Mammary epithelial cell (primary cell): ENCODE measurements at places on chromosomes 1 and 21.
A peak's percentile ranks its signal among the peaks of the same experiment; 100 is the strongest.

DNA sequence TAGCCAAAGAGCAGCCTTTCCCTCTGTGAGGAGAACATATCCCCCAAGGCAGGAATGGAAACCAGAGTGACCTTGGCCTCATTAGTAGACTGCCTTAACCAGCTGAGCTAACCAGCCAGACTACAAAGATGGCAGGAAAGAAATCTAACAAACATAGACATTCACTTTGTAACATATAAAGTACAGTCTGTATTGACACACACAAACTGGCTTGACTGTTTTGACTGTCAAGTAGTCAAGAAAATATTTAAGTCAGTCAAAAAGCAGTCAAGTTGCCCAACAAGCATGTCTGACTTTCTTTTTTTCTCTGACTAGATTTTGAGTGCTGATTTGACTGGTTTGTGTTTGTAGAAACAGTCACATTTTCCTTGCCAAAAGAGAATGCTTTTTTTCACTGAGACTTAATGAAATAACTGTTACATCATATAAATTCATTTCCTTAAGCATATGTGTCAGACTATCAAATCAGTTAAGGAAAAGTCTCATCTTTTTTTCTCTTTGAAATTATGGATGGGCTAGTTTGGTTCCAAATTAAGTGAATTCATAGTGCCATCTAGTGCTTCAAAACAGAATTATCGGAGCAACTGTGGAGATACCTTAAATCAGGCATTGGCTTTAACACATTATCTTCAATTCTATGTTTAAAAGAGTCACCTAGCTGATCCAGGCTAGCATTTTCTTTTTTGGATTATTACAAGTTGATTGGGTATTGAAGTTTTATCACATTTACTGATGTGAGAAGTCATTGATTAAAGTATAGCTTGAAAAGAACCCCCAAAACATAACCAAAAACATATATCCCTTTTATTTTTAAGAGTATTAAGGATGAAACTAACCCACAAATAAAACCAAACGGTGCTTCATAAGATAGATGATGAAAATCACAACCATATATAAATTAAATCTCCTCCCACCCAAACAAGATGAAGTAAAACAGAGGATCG lies 75.0 kb downstream of the ATP6V1G3 start:
- peak; percentile 66 for DNase-seq

DNA sequence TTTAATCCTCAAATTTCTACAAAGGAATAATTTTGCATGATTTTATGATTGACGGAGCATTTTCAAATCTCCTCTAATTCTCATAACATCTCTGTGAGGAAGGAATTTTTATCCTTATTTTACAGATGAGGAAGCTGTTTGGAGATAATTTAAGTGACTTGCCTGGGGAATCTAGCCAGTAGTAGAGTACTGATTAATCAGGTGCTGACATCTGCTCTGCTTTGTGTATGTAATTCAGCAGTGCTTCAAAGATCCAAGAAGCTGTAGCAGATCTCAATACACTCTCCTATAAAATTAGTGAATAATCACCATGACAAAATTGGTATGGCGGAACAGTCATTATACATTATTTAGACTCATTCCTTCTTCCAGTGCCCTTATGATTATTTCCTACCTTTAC lies 46.0 kb downstream of the DPH5 start:
- DNase-seq, result no peak

DNA sequence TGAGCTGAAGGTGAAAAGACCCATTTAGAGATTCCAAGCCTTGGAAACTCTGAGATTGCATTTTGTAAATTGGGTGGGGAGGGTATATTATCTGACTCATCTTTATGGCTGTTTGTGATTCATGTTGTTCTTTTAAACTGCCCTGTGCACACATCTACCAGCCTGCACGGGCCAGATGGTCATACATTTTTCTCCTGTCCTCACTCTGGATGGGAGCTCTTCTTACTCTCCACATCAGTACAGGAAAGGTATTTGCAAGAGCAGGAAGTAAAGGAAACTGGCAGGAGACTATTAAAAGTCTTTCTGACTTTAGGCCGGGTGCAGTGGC lies 14.3 kb upstream of the NMNAT2 start:
- peak; percentile 64 for DNase-seq

GRCh38 chr1:11740258-11741192 lies 4.6 kb downstream of the AGTRAP start:
- DNase-seq, result no peak

GRCh38 chr1:20850021-20850420 lies 62.9 kb upstream of the HP1BP3 start:
- no peak for DNase-seq

DNA sequence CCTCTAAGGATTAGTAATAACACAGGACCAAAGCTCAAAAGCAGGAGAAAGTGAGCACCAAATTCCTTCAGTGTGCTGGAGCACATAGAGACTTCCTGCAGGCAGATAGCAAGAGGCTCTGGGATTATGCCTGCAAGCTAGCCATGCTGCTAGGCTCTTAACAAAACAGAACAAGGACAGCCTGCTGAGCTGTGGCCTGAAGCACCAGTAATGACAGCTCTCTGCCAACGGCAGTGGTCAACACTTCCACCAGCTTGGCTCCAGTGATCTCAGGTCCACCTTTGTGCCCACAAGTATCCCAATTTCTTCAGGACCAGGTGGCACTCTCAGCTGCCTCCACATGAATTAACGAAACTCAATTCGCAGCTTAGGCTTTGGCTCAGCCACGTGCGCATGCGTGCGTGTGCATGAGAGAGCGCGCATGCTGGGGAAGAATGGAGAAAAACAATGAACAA lies 64.2 kb downstream of the SLC45A1 start:
- no peak for DNase-seq

GRCh38 chr1:211939876-211940468 lies 95.4 kb downstream of the INTS7 start:
- no peak for DNase-seq

DNA sequence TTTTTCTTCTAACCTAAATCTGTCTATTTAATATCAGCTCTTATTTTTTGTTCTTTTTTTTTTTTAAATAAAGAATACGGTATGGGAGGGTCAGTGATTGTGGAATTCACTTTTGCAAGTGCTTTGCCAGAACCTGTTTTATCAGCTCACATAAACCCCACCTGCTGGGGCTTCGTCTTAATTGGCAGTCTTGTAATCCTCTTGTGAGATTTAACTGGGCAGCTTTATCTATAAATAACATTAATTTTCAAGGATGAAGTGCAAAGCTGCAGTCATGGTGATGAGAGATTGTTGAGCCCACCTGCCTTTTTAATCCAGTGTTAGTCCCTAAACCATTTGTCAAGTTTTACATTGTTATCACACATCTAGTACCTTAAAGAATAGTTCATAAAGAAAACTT lies 18.2 kb upstream of the PDC start:
- no peak for DNase-seq

- no peak for DNase-seq
These were observed 18.3 kb downstream of the CAPN2 start for GRCh38 chr1:223730479-223731132.

DNA sequence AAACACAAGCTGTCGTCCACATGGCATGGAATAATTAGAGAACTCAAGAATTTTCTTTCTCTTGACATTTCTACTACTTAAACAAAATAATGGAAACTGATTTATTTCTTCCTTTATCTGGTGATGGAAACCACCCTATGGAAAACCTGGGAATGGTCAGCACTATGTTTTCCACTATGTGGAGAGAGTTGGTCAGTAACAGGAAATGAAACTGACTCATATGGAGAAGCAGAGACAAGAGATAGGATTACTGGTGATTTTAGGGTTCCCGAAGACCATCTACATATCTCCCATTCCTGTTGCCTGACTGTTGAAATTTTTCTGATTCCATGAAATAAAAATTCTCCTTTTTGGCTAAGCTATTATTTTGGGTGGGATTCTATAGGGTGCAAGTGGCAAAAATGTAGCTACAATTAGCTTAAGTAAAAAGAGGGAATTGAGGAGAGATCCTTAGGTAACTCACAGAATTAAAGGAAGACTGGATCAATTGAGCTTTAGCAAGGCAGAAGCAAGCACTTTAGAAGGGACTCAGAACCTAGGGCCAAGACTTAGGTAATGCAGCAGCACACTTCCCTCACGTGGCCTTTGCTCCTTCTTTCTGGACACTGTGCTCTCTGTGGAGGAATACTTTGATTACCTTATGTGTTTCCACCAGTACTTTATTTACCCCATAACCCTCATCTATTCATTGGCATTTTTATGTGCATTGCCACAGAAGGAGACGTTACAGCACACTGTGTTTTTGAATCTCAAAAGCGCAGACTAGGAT lies 89.6 kb downstream of the LEPR start:
- no peak for DNase-seq

- no peak for DNase-seq
These were observed 24.4 kb downstream of the IQGAP3 start for GRCh38 chr1:156547982-156548381.

GRCh38 chr1:182301467-182302198 lies 90.0 kb downstream of the GLUL start:
- DNase-seq, result peak; percentile 80

DNA sequence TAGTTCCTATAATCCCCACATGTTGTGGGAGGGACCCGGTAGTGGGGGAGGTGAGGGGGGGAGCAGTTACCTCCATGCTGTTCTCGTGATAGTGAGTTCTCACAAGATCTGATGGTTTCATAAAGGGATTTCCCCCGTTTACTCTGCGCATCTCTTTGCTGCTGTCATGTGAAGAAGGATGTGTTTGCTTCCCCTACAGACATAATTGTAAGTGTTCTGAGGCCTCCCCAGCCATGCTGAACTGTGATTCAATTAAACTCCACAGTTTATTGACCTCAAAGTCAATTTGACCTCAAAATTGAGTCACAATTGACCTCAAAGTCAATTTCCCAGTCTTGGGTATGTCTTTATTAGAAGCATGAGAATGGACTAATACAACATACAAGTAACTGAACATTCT lies 19.7 kb downstream of the DPH5 start:
- no peak for DNase-seq

DNA sequence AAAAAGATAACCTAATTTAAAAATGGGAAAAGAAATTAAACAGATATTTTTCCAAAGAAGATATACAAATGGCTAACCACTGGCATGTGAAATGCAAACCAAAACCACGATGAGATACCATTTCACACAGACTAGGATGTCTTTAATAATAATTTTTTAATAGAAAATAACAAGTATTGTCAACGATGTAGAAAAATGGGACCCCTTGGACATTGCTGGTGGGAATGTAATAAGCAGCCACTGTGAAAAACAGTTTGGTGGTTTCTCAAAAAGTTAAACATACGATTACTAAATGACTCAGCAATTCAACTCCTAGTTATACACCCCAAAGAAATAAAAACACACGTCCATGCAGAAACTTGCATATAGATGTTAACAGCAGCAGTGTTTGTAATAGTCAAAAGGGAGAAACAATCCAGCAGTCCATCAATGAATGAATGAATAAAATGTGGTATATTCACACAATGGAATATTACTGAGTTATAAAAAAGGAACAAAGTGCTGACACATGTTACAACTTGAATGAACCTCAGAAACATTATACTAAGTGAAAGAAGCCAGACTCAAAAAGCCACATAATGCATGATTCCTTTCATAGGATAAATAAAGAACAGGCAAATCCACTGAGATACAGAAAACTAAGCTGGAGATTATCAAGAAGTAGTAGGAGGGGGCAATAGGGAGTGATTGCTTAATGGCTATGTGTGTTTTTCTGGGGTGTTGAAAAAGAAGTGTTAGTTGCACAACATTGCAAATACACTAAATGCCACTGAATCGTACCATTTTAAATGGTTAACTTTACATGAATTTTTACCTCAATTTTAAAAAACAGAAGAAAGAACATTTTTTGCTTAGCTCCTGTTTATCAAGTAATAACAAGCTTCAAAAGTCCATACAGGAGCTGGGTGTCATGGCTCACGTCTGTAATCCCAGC lies 4.1 kb downstream of the PPT1 start:
- DNase-seq, result no peak

- DNase-seq, result no peak
These were observed 125.1 kb downstream of the ETS2 start for GRCh38 chr21:38930853-38931252.

DNA sequence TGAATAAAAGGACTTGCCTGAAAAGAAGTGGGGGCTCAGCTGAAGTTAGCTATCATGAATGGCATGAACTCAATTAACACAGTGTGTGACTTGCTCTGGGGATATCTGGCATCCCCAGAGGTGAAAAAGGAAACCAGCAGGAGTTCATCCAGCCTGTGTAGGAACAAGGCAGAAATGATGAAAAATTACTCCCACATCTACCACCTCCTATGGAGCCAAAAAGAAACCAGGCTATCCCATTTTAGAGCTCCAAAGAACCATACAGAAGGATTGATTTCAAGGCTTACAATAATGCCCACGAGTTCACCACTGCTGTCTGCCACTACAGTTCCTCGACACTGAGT lies 25.3 kb downstream of the TP53BP2 start:
- no peak for DNase-seq

GRCh38 chr1:210292231-210292871 lies 36.4 kb upstream of the HHAT start:
- peak; percentile 26 for DNase-seq

- no peak for DNase-seq
These were observed 162.2 kb upstream of the LHX8 start for GRCh38 chr1:74971982-74972381.

DNA sequence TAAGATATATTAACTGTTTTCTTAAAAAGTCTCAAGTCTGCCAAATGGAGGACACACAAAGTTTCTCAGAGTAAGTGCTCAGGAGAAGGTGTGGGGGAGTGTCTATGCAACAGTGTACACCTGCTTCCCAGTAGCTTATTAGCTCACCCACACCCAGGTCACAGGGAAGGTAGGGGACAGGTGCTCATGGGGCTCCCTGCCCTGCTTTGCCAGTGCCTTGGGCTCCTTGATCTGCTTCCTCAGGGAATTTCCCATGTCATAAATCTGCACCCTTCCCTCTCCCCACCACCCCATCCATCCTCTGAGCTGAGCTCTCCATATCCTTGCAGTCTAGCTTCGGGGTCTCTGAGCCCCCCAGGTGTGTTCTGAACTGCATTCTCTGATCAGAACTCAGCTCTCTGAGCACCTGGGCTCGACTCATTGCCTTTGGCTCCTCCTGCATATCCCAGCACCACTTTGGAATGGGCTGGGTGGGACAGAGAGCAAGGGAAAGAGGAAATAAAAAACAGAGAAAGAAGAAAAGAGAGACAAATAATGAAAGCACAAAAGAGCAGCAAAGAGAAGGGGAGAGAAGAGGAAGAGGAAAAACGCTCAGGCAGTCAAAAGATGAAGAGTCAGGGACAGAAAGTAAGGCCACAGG lies 87.0 kb upstream of the ATP1B1 start:
- DNase-seq, result no peak

GRCh38 chr1:8096105-8097011 lies 70.2 kb upstream of the ERRFI1 start:
- DNase-seq, result peak; percentile 86

DNA sequence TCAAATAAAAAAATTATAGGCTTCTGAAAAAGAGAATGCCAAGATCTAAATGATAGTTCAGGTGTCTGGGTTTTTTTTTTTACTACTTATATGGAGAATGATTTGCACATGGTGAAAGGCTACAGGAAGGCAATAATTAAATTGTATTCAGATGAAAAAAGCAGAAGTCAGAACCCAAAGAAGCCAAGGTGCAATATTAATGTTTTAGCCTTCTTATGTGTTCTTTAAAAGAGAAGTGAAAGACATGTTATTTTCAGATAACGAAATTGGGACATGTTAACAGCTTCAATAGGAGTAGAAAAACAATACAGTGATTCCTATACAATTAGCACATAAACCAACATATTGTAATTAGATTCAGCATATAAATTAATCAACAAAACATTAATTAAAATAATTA lies 452.9 kb upstream of the PRMT6 start:
- DNase-seq, result no peak
